ENCODE measurements at places on chromosomes 12 and 14.

DNA sequence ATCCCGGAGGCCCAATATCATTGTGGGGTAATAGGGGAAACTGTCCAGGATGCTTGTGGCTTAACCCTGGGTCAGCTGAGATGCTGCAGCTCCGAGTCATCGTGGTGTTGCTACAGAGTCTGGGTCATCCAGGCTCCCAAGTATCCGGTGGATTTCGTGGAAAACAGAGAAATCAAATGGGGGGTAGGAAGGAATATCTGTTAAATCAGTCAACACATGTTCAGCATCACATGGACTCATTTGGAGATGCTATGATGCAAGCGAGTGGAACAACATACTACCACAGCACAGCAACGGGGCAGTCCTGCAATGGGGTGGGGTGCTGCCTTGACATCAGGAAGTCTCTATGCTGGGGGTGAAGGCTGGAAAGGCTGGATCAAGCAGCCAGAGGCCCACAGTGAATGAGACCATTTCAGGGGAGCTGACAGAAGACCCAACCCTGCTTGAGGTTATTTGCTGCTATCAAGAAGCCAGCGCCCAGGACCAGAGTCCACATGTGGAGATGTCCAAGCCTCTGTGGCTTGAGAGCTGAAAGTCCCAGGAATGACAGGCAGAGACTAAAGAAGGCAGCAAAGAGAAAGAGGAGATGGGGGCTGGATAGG, 22.9 kb downstream of the VDR start:
- DNase-seq, result no peak

DNA sequence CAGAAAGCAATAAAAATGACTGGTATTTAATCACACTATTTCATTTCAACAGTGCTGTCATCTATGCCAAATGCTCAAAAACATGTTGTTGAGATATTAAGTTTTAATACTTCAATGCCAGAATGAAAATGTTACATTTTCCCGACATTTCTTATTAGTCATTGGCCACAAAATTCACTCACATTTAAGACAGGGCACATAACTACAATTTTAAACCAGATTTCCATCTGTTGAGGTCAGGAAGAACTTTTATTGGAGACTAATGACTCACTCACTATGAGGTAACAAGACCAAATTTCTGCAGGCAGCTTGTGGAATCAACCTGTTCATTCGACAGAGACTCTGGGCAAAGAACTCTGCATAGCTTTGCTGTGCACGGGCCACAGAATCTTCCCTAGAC, 36.8 kb downstream of the PPTC7 start:
- no peak for DNase-seq

- DNase-seq, result no peak
These were observed 13.3 kb upstream of the RGS6 start for GRCh38 chr14:71918955-71919354.

- no peak for DNase-seq
These were observed 179.4 kb downstream of the CRADD start for GRCh38 chr12:93856611-93857010.

DNA sequence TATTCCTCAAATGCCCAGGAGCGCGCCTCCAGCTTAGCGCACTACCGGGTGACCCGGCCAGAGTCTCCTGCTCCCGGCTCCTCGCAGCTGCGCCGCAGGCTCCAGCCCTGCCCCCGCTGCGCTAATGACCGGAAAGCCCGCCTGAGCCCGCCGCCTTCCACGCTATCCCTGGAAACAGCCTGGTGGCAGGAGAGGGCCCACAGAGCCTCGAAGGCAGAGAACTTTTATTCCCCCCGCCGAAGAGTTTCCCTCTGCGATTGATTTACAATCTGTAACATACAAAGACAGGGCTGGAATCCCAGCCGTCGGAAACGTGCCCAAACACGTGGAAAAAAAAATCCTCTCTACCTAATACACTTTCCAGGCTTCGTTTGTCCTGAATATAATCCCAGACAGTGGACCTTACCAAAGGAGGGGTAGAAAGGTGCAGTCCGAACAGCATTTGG, 1.5 kb downstream of the COL2A1 start:
- no peak for DNase-seq

DNA sequence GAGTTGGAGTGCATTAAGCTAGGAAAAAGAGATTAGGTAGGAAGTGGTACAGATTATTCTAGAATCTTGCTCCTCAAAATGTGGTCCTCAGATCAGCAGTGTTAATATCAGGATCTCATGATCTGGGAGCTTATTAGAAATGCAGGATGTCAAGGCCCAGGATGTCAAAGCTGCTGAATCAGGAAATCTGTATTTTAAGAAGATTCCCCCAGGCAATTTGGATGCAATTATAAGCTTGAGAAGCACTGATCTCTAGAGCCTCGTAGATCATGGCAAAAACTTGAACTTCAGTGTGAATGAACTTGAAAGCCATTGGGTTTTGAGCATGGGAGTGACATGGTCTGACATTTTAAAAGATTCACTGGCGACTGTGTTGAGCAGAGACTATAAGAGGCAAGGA, 6.6 kb downstream of the NCAPD2 start:
- no peak for DNase-seq

DNA sequence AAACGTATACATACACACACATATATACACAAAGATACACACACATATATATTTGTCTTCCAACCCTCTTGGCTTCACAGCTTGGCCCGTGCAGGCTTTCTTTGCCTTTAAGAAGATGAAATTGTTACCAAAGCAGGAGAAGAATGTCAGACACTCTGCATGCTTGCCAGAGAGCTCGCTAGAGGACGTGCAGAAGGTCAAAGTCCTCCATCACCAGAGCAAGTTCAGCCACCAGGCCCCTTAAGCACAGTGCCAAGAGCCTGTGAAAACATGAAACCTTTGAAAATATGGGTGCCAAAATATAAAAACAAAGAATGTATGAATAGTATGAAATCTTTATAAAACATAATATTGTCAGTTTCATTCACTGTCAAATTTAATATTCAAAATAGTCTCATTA, 14.9 kb upstream of the MCRS1 start:
- DNase-seq, result no peak

DNA sequence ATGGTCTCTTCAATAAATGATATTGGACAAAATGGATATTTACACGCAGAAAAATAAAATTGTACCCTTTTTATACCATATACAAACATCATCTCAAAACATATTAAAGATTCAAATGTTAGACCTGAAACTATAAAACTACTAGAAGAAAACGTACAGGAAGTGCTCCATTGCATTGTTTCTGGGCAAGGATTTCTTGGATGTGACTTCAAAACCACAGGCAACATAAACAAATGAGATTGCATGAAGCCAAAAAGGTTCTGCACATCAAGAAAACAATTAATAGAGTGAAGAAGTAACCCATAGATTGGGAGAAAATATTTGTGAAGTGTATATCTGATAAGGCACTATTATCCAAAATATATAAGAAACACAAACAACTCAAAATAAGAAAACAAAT, 812.4 kb downstream of the NRXN3 start:
- no peak for DNase-seq

DNA sequence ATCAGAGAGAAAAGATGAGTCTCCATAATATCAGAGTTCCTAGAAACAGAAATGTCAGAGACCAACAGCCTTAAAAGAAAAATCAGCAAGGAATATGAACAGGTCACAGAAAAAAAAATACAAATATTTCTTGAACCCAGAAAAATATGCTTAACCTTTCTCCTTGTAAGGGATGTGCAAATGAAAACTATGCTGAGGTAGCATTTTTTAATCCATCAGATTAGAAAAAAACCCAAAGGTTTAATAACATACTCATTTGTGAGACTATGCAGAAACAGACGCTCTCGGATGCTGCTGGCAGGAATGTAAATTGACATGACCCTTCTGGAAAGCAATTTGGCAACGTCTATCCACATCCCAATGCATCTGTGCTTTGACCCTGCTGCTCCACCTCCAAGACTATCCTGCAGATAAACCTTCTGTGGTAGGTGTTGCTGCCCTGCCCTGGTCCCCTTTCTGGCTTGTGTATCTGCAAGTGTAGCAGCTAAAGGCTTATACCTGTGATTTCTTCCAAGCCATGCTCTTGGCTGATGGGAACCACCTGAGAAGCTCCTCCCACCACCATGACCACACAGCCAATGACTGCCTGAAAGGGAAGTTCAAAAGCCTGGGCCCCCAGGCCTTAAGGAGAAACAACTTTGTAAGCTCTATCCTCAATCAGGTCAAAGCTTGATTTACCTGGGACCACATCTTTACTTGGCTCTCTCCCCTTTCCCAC, 49.4 kb downstream of the LTBP2 start:
- no peak for DNase-seq

GRCh38 chr12:83634726-83635267, 948.1 kb downstream of the TMTC2 start:
- DNase-seq, result no peak

- DNase-seq, result no peak
These were observed 29.8 kb upstream of the RIMBP2 start for GRCh38 chr12:130745921-130746320.

DNA sequence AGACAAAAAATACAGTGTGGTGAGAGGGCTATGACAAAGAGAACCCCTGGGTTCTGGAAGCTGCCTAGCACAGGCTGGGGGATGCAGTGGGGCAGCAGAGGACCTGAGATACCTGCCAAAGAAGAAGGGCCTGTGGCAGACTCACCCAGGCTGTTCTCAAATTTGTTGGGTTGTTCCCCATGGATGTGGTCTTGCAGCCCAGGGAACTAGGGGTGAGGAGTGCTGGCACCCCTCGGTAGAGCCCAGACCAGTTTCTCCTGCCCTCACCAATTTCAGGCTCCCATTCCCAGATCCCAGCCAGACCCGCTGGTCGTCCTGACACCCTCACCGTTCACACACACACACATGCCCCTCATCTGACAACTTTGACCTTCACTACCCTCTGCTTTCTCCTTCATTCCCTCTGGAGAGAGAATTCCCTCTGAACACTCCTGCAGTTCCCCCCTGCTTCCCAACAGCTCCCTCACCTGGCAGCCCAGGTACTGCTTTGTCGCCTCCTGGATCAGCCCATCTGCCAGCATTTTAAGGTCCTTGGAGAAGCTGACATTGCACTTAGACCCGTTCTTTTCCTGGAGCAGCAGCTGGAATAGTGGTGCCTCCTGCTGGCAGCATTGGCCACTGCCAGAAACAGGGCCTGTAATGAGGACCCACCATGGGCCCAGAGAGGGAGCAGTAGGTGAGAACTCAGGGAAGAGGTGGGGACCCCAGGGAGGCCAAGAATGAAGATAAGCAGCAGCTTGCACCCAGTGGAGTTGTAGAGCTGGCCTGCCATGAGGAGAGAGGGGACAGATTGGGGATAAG, 5.9 kb upstream of the GDF11 start:
- DNase-seq, result no peak

DNA sequence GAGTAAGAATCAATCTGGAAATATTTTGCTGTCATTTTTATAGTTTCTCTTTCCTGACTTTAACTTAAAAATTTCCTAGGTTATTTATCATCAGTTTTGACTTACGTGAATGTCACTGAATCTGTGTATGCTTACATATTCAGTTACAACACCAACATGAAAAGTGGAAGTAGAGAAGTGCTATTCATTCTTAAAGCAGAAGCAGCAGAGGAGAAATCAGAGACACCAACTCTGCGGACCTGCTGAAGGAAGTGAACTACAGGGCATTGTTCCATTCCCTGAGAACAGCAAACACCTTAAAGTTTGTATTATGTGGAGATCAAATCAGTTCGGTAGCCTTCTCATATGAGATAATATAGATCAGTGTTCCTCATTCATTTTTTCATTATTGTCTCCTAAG, 34.1 kb downstream of the RAD51B start:
- no peak for DNase-seq

- DNase-seq, result no peak
These were observed 14.2 kb upstream of the MYO1A start for GRCh38 chr12:57063991-57064685.

DNA sequence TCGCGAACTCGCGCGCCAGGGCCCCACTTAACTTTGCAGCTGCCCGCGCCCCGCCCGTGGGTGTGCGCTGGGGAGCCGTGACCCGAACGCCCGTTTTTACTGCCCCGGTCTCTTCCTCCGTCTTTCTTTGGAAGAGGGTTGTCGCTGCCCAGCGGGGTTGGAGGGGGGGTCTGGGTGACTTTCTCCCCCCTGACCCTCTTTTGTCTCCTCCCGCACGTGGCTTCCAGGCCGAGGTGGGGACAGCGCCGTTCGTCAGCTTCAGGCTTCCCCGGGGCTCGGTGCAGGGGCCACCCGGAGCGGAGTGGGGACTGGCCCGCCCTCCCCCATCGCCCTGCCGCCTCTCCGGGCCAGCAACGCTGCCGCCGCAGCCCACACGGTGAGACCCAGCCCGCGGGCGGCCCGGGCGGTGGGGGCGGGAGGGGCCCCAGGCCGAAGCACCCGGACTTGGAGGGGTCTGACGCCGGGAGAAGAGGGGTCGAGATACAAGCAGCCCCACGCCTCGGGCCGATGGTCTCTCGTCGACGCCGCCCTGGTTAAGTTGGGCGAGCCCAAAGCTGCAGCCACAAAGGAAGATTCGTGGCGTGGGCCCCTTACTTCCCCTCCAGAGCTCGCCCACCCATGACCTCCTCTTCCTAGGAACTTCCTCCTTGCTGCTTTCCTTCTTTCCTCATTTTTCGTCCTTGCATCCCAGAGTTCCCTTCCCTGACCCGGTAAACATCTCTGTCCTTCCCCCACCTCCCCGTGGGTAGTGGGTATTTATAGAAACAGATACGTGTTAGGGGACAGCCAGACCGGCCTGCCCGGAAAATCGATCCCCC, 1.2 kb downstream of the DYRK2 start:
- no peak for DNase-seq

DNA sequence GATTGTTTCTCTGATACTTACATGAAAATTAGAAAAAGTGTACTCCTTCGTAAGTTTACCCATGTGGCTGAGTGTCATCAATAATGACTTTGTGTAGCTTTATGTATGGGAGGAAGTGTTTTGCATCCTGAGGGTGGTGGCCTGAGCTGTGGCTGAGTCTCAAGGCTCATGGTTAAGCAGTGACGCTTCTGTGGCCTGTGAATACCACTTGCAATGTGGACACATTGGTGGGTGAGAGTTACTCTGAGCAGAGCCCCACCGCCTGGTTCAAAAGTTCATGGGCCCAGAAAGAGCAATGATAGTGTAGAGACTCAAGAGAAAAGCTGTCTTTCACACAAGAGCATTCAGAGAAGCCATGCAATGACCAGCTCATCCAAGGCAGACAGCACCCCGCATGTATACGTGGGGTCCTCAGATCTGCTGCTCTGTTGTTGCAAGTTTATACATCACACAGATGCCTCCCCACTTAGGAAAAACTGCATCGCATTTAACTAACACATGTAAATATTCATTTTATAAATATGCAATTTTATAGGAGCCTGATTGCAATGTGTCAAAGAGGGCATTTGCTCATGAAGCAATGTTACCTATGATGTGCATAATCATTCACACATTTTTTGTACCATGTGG, 55.1 kb upstream of the FRMD6 start:
- DNase-seq, result no peak
